ENCODE measurements at places on chromosomes 7 and 10.

DNA sequence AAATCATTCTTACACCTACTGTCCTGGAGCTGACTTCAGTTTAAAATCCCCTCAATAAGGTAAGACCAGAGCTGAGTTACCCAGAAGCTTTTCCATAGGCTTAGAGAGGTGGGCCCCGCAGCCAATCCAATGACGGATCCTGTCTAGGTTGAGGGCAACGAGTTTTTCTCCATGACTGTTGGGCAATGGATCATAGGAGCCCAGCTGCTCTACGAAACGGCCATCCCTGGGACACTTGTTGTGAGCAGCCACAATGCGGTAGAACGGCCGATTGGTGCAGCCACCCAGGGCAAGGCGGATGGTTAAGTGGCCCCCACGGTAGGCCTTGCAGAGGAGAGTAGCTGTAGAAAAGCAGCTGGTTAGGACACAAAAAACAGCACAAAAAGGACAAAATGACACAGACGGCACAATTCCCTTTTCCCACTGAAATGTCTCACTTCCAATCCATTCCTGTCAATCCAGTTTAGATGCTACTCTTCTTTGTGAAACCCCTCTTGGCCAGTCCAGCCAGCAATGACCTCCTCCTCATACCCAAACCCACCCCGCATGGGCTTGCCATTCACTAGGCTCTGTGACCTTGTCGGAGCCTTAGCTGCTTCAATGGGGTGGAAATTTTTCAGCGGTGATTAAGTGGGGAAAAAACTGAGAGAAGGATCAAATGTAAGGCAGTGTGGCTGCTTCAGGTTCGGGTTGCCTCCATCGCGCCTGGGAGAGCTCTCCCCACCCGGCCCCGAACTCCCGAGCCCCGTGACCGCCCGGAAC, 580 bp downstream of the MRPS16 start:
- DNase-seq, result peak; percentile 59

DNA sequence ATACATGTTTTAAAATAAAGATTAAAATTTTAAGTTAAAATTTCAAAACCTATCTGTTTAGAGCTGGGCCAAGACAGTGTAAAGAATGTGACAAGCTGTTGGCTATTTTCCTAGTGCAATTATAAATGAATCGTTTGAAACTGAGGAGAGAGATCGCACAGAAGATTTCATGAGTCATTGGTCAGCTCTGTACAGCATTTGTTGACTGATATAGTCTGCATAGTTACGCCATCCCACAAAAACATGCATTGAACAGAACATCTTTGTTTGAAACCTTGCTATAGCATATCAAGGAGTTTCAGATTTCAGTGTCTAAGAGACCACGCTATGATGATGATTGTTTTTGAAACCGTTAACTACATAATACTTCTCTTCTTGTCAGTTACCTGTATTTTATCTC, 1.3 kb upstream of the C10orf67 start:
- DNase-seq, result no peak

GRCh38 chr10:24324651-24325050, 115.7 kb downstream of the KIAA1217 start:
- no peak for DNase-seq

DNA sequence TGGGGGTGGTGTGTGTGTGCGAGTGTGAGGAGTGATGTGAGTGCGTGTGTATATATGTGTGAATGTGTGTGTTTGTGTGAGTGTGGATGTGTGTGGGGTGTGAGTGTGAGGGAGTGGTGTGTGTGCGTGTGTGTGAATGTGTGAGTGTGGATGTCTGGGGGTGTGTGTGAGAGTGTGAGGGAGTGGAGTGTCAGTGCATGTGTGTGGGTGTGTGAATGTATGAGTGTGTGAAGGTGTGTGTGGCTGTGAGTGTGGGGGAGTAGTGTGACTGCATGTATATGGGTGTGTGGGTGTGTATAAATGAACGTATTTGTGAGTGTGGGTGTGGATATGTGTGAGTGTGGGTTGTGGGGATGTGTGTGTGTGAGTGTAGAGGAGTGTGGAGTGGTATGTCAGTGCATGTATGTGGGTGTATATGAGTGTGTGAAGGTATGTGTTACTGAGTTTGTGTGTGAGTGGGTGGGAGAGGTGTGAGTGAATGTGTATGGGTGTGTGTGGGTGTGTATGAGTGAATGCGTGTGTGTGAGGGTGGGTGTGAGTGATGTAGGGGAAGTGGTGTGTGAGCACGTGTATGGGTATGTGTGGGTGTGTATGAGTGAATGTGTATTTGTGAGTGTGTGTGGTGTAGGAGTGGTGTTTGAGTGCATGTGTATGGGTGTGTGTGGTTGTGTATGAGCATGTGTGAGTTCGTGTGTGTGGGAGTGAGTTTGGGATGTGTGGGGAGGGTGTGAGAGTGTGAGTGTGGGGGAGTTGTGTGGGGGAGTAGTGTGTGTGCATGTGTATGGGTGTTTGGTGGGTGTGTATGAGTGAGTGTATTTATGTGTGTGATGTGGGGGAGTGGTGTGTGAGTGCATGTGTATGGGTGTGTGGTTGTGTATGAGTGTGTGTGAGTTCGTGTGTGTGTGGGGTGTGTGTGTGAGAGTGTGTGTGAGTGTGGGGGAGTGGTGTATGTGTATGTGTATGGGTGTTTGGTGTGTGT, 28.5 kb upstream of the NUB1 start:
- no peak for DNase-seq

All from hematopoietic multipotent progenitor cell treated with erythropoietin and hydrocortisone succinate and interleukin-3 and kit ligand, for 4 days (in vitro differentiated cells).